ENCODE measurements at places on chromosomes 1 and 21.

DNA sequence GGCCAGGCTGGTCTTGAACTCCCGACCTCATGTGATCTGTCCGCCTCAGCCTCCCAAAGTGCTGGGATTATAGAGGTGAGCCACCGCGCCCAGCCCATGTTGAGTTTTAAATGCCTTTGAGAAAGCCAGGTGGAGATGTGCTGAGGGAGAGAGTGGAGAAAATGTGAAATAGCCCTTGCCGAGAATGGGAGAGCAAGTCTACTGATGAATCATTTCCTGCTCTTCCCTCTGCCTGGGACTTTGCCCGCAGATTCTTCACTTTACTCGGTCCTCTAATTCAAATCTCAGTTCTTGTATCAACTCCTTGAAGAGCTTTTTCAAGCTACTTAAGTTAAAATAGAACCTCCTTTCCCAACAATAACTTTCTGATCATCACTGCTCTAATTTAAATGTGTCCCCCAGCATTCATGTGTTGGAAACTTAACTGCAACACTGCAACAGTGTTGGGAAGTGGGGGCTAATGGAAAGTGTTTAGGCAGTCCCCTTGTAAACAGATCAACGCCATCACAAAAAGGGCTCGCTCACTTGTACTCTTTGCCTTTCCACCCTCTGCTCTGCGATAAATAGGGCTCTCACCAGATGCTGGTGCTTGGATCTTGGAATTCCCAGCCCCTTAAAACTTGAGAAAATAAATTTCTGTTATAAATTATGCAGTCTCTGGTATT is 27.8 kb downstream of the OSBPL9 start:
- DNase-seq = no peak

- DNase-seq = peak; percentile 99
Measured at GRCh38 chr1:16012590-16013219, 5.1 kb downstream of the HSPB7 start.

- DNase-seq = no peak
Measured at GRCh38 chr1:61182049-61182448, 99.7 kb downstream of the NFIA start.

- DNase-seq = no peak
Measured at GRCh38 chr1:20207546-20207945, 21.2 kb upstream of the PLA2G2C start.

DNA sequence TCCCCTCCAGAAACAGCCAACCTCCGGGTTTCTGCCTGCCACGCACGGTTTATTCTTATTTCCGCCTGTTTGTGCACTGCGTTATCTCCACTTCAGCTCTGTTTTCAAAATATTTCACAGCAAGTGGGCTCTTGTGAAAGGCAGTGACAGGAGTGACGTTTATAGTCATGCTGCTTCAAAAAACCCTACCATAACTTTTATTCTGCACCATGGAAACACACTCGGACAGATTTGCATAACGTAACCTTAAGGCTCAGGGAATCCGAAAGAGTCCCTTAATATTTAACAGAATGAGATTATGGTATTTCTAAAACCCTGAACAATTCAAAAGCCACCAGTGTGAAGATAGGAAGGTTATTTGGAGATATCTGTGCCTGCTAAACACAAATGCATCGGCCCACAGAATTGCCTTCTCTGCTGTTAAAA is 782 bp upstream of the SDE2 start:
- no peak for DNase-seq

DNA sequence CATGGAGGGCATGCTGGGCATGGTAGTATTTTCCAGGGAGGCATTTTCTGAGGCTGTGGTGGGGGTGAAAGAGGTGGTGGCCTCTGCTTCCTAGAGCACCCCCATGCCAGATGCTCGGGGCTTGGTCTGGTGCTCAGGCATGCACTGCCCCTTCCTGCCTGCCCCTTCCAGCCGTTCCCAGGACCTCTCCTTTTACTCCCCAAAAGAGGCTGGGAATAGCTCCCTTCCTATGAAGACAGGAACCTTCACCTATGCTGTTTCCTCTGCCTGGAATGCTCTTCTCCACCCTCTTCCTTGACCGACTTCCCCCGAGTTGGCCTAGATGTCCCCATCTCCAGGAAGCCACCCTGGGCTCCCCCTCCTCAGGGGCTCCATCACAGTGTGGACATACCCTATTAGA is 9.1 kb downstream of the EDN2 start:
- no peak for DNase-seq

DNA sequence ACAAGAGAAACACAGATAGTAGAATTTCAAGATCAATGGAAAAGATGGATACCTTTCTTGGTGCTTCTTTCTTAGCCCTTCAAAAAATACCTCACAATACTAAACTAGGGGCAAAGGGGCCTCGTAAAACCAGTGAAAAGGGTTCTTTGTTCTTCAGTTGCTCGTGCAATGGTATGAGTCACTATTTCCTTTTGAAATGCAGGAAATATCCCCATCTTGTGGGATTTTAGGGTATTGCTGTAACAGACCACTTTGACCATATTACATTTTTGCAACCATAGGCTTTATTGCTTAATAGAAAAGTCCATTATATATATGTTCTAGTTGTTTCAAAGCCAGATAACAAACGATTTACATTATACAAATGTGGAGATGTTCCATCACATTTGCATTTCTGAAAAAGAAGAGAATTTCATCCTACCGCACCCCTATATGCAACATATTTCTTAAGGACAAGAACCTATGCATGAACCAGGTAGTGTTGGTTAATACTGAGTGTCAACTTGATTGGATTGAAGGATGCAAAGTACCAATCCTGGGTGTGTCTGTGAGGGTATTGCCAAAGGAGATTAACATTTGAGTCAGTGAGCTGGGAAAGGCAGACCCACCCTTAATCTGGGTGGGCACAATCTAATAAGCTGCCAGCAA is 88.6 kb upstream of the PKN2 start:
- peak; percentile 22 for DNase-seq

GRCh38 chr1:171742577-171742922 is 685 bp upstream of the VAMP4 start:
- DNase-seq = peak; percentile 51

DNA sequence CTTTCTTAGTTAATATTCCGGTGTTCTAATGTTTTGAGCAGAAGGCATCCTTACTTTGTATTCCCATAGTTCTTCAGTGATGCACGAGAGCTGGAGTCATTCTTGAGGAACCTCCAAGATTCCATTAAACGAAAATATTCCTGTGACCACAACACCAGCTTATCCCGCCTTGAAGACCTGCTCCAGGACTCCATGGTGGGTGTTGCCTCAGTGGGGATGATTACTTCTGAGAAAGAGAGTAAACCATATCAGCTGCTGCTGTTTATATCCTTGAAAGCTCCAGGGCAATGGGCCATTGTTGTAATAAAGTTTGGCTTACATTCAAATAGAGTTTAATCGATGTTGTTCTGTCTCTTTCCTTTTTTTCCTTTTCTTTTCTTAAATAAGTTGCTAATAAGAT is 93.1 kb downstream of the MACF1 start:
- DNase-seq = no peak

DNA sequence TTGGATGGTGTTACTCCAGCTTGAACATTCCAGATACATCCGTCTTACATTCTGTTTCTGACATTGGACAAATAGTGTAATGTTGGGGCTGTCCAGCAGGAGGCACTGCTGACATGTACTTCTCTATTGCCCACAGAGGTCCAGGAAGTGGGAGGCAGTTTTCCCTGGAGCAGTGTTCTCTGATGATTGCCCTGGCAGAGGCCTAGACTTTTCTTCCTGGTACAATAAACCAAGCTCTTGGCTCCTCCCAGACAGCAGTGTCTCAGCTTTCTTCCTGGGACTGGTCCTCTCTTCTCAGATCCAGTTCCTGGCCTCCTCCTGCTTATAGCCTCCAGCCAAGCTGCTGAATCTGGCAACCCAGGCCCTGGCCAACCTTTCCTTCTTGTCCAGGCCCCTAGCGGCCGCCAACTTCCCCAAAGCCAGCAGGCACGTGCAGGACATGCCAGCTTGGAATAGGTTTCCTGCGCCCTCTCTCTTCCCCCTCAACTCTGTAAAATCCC is 14.9 kb upstream of the IFNLR1 start:
- DNase-seq = peak; percentile 84

- DNase-seq = no peak
Measured at GRCh38 chr1:119222271-119222670, 81.8 kb upstream of the WARS2 start.

DNA sequence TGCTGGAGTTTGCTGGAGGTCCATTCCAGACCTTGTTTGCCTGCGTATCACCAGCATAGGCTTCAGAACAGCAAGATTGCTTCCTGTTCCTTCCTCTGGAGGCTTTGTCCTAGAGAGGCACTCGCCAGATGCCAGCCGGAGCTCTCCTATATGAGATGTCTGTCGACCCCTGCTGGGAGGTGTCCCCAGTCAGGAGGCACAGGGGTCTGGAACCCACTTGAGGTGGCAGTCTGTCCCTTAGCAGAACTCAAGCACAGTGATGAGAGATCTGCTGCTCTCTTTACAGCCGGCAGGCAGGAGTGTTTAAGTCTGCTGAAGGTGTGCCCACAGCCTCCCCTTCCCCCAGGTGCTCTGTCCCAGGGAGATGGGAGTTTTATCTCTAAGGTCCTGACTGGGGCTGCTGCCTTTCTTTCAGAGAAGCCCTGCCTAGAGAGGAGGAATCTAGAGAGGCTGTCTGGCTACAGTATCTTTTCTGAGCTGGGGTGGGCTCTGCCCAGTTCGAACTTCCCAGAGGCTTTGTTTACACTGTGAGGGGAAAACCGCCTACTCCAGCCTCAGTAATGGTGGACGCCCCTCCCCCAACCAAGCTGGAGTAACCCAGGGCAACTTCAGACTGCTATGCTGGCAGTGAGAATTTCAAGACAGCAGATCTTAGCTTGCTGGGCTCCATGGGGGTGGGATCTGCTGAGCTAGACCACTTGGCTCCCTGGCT is 205.0 kb downstream of the GPR52 start:
- no peak for DNase-seq

DNA sequence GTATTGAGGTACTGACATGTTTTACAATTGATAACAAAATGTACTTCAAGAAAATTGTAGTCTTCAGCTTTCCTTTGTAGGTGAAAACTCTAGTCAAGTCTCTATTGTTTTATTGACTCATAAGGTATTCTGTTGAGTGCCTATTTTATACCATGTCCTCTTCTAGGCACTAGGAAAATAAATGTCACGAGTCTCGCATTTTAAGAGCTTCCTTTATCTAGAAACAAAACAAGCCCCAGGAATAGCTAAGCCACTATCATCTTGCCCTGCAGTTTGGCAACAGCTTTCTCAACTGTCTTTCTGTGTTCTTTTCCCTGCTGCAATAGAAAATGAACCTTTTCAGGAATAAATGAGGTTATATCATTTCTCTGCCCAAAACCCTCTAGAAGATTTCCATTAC is 288.5 kb upstream of the NEGR1 start:
- DNase-seq = no peak

- no peak for DNase-seq
Measured at GRCh38 chr1:117321680-117322609, 45.3 kb upstream of the MAN1A2 start.

DNA sequence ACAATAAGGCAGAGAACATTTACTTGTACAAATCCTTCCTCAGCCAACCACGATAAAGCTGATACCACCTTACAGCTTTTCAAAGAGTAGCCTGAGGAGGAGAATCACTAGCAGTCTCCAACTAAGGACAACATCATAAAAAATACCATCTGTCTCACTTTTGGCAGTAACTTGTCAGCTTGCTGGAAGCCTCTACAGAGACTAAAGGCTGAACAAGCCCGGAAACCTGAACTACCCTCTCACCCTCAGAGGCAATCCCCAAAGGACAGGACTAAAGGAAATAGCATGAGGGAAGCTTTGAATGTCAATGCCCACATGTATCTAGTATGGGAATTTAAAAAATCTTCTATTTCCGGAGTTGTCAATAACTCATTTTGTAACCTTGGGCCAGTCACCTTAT is 10.6 kb downstream of the SRSF4 start:
- no peak for DNase-seq

DNA sequence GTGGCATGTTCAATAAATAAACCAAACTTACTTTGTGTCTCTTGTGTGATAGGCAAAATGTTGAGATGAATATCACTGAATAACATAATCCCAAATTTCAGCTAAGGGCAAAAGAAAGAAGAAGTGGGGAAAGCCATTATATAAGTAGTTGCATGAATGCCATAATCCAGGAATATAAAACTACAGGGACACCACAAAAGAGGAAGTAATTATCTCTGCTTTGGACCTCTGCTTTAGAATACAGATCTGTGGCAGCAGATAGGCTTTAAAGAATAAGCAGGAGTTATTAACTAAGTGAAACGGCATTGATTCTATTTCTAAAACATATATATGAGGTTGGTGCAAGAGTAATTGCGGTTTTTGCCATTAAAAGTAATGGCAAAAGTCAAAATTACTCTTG is 288.5 kb upstream of the SNX7 start:
- no peak for DNase-seq

DNA sequence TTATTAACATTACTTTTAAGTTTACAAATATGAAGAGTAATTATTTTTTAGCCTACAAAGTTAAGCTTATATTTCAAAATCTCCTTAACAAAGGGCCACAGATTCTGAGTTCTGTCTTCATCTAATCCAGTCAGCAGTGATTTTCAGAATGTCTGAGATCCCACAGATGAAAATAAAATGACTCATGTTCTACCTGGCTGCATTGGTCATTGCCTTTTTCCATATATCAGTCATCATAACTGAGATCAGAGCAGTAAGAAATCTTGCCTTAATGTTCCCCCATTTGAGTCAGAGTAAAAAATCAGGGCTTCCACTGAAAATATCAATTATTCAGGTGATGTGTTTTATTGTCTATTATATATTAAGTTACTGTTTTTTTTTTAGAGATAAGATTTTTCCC is 416.1 kb downstream of the MRPL39 start:
- no peak for DNase-seq

DNA sequence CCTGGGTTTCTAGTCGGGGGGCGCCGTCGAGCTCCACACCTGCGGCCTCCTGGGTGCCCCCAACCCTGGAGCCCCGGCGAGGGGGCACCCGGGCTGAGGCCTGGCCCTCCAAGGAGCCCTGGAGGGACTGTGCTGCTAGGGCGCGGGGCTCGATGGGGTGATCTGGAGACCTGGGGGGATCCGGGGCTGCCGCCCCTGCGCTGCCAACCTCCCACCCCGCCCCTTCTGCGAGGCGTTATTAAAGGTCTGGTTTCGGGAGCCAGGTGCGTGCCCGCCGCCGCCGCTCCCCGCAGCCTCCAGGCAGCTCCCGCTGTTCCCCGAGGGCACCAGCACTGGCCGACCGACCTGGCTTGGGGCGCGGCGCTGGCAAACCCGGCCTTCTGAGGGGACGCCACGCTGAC is 746 bp upstream of the POFUT2 start:
- peak; percentile 80 for DNase-seq

- peak; percentile 78 for DNase-seq
Measured at GRCh38 chr1:40817791-40818263, 34.2 kb downstream of the KCNQ4 start.
